ENCODE measurements at places on chromosomes 1 and 21.

DNA sequence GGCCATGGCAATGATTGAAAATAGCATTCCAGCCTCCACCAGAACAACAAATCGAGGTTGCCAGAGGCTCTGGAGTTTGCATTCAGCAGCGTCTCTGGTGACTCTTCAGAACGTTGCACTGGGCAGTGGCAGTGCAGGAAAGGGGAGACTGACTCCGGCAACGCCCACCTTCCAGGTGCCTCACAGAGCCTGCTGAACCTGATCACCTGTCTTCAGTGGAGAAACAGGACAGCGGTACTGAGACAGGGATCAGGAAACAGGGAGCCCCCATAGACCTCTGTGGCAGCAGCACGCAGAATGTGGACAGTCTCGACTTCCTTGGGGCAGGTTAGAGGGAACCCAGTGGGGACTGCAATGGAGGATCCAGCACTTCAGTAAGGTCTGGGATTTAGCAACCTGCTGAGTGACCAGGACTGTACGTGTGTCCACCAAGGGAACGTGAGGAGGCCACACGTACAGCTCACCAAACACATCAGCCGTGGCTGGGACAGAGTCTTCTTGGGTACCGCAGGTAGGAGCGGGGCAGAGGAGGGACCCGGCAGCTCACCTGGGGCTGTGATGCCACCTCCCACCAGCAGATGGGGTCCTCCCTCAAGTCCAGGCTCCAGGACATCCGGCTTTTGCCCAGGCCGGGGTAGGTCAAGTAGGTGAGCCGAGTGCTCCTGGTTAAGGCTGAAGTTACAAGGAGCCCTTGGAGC is 128.6 kb downstream of the PRDM2 start:
- DNase-seq: no peak

DNA sequence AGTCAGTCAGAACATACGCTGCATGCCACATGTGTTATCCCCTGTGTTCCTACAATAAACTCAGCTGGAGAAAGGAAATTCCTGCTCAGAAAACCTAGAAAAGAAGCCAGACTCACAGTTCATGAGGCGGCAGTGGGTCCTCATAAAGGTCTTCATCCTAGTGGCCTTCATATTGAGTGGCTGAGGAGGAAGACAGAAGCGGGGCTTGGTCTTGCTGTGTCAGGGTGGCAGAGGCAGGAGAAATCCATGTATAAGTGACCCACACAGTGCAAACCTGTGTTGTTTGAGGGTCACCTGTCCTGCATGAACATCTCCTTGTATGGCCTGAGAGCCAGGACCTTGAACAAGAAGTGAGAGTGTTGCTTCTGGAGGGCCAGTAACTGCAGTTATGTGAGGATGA is 4.0 kb upstream of the WNT3A start:
- DNase-seq: no peak

DNA sequence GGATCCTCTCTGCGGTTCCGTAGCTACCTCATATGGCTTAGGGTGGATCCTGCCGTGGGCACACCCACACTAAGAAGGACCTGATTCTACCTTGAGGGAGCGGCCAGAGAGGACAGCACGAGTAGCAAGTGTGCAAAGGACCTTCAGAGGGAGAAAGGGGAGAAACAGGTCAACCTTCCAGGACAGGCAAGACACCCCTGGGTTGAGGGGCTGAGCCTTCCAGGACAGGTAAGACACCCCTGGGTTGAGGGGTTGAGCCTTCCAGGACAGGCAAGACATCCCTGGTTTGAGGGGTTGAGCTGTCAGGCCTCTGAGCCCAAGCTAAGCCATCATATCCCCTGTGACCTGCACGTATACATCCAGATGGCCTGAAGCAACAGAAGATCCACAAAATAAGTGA is 23.1 kb upstream of the PDPN start:
- DNase-seq: no peak

- DNase-seq: no peak
Measured at GRCh38 chr1:213325482-213325881, 274.4 kb downstream of the RPS6KC1 start.

GRCh38 chr21:38490411-38491020 is 7.8 kb downstream of the ERG start:
- no peak for DNase-seq

DNA sequence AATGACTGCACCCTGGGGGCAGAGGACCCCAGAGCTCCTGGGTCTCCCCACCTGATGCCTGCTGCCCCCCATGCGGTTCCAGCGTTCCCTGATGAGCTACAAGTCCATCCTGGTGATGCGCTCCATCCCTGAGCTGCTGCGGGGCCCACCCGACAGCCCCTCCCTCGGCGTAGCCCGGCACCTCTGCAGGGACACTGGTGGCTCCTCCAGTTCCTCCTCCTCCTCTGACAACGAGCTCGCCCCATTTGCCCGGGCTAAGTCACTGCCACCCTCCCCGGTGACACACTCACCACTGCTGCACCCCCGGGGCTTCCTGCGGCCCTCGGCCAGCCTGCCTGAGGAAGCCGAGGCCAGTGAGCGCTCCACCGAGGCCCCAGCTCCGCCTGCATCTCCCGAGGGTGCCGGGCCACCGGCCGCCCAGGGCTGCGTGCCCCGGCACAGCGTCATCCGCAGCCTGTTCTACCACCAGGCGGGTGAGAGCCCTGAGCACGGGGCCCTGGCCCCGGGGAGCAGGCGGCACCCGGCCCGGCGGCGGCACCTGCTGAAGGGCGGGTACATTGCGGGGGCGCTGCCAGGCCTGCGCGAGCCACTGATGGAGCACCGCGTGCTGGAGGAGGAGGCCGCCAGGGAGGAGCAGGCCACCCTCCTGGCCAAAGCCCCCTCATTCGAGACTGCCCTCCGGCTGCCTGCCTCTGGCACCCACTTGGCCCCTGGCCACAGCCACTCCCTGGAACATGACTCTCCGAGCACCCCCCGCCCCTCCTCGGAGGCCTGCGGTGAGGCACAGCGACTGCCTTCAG is 35.5 kb downstream of the TRIM11 start:
- DNase-seq: no peak

DNA sequence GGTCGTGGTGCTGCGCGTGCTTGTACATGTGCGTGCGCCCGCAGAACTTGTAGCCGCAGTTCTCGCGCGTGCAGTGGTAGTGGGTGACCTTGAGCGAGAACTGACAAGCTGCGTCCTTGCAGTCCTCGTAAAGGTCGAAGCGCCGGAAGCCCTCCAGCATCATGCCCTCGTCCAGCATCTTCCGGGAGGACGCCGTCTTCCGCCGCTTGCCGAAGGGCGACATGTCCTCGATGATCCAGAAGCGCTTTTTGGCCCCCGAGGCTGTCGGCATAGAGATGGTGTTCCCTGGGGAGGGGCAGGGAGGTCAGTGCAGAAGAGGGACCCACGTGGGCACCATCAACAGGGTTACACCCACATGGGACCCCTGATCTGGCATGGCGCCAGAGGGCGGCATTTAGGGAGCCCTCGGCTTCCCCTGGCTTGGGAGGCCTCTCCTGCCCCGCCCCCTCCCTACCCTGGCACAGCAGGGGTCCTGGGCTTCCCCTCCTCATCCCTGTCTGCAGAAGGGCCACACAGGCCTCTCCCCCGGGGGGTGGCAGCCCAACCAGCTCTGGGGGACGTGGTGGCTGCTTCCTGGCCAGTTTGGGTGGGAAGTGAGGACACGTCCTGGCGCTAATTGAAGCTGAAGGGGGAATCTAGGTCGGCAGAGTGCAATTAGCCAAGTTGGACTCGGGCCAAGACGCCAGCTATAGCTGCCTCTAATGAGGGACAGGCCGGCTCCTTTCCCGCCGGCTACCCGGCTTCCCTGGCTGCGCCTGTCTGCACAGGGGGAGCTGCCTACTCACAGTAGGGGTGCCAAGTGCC is 156.5 kb downstream of the CASZ1 start:
- DNase-seq: no peak

DNA sequence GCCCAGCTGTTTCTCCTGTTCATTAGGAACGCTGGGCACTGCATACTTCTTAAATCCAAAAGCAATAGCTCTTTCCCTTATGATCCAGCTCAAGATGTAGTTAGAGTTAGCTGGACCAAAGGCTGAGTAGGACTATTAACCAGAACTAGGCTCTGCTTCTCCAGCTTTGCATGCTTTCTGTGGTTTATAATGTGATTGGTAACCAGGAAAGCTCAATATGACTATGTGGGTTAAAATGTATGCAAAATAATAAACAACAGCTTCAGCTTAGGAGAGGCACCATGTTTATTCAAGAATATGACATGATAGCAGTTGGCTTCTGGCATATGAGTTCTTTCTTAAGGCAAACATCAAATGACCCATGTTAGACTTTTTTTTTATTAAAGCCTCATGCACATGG is 73.8 kb downstream of the LYPLAL1 start:
- no peak for DNase-seq

DNA sequence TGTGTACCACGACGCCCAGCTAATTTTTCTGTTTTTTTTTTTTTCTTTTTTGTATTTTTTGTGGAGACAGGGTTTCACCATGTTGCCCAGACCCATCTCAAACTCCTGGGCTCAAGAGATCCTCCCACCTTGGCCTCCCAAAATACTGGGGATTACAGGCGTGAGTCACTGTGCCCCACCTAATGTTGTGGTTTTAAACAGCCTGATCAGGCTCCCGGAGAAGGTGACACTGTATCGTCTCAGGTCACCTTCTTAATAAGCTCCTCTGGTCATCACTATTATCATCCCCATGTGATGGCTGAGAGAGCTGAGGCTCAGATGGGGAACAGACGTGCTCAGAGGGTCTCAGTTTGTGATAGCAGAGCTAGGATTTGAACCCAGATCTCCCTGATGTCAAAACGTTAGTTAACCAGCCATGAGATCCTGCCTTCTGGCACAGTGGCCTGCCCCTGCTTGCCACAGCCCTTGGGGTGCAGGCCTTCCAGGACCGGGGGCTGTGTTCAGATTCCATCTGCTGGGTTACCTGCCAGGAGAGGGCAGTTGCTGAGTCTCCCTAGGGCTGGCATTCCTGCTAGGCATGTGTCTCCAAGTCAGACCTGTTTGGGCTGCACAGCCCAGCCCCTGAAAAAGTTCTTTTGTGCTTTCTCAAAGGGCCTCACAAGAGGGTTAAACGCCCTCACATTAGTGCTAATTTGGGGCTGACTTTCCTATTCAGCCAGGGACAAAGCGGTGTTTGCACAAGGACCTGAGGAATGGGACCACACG is 32.7 kb upstream of the GRHL3 start:
- DNase-seq: no peak

DNA sequence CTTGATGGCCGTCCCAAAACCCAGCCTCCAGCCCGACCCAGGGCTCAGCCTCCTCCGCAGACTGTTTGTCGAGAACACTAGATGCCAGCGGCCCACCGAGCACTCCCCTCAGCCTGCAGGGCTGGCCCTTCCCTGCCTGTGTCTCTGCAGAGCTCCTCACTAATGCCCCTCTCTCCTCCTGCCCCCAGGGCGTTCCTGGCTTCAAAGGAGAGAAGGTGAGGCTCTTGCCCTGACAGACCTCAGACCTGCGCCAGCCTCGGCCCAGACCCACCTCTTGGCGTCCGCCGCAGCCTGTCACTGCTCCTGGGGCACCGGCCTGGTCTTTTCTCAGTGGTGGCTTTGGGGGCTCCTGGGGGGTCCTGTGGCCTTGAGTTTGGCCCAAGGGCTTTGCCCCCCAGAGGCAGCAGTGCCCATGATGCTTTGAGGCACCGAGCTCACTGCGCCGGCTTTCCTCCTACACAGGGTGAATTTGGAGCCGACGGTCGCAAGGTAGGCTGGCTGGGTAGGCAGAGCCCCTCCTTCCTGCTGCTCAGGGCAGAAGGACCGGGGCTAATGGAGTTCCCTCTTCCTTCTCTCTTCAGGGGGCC is 18.4 kb downstream of the COL6A2 start:
- no peak for DNase-seq

GRCh38 chr1:84720221-84720780 is 30.0 kb upstream of the SSX2IP start:
- DNase-seq: no peak

DNA sequence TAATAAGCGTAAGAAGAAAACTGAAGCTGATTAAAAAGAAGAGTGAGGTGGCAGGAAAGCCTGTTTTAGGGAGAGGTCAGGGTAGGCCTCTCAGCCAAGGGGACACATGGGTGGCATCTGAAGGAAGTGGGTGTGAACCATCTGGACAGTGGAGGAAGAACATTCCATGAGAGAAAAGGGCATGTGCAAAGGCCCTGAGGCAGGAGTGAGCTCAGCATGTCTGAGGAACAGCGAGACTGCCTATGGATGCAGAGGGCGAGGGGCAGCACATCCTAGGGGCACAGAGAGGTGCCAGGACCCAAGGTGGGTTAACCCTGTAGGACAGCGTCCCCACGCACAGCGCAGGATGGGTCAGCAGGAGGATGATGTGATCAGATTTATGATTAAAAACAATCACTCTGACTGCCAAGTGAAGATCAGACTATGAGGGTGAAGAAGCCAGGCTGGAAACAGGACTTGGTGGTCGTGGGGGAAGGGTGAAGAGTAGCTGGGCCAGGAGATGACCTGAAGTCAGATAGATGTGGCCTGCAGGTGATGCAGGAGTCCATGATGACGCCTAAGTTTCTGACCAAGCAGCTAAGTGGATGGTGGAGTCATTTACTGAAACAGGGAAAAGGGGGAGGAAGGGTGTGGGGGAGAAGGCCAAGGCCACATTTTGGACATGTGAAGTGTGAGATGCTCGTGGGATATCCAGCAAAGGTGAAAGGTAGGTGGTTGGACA is 37.9 kb downstream of the PABPC4 start:
- no peak for DNase-seq

DNA sequence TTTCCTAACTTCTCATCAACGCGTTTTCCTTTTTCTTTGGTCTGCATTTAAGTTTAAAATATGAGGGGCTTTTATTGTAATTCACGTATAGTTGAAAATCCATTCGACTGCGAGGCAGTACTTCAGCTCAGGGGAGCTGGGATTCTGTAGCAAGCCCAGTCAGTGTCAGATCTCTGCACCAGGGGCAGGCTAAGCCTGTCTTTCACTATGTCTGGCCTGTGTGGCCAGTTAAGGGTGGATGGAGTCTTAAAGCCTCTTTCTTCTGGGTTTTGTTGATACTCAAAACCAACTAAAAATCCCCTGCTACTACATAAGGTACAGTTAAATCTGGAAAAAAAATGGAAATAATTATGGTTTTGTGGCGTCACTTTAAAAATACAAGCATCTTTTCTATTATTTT is 124.7 kb downstream of the TYW3 start:
- no peak for DNase-seq

DNA sequence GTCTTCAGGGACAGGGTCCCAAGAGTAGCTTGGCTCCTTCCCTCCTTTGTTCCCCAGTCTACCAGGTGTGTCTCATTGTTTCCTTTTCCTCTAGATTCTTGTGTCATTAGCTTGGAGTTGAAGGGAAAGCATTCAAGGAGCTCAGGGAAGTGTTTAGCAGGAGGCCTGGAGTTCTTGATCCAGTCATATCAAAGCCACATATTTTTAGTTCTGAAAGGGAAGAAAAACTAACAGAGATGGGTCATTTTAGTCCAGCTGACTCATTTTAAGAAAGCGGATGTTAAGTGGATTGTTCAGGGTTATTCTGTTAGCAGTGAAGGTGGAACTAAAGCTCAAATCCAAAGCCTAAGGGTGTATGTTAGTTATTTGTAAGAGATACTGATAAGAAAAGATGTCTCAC is 721 bp downstream of the C1orf54 start:
- DNase-seq: no peak

- no peak for DNase-seq
Measured at GRCh38 chr21:41767606-41768436, 969 bp upstream of the RIPK4 start.
